ENCODE measurements at places on chromosomes 7 and 10.

DNA sequence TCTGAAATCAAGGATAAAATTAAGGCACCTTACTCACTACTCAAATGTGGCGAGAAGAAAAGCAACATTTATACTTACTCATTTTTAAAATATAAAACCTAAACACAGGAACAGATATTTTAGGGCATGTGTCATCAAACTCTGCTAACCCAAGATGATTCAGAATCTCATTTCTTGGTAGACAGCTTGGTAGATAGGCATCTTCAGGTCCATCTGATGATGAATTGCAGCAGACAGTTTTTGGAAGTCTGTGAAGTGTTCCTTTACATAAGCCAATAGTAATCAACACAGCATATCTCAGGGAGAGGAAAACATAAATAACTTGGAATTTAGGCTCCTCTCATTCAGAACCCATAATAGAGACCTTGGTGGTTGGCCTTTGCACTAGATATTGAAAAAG lies 3.4 kb downstream of the HIPK2 start:
- DNase-seq: no peak

DNA sequence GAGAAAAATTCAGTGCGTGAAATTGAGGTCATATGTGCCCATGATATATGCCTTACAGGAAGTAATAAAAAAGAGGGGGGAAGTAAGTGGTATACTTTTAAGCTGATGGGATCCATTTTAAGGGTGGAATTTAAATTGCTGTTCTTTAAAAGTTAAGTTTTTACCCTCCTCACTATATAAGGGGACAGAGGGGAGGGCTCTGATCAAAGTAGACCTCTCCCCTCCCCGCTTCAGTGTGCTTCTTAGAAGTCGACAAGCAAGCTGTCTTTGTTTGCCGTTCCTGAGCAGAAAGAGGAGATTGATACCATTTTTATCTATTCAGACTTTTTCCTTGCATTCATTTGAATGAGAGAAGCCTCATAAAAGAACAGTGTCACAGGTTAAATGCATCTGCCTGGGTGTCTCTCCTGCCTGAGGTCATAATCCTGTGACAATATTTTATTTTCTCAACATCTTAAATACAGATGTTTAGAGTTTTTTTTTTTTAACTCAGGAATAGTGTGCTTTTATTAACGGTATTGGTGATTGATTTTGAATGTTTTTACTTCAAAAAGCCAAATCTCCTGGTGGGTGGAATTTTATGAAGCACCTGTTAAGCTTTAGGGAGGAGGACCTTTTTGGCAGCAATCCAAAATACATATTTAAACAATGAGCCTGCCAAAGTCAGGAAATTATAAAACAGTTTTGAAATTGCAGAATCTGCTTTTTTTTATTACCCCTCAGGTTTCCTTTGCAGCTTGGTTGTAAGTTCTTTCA lies 141.7 kb downstream of the KAT6B start:
- DNase-seq: no peak

DNA sequence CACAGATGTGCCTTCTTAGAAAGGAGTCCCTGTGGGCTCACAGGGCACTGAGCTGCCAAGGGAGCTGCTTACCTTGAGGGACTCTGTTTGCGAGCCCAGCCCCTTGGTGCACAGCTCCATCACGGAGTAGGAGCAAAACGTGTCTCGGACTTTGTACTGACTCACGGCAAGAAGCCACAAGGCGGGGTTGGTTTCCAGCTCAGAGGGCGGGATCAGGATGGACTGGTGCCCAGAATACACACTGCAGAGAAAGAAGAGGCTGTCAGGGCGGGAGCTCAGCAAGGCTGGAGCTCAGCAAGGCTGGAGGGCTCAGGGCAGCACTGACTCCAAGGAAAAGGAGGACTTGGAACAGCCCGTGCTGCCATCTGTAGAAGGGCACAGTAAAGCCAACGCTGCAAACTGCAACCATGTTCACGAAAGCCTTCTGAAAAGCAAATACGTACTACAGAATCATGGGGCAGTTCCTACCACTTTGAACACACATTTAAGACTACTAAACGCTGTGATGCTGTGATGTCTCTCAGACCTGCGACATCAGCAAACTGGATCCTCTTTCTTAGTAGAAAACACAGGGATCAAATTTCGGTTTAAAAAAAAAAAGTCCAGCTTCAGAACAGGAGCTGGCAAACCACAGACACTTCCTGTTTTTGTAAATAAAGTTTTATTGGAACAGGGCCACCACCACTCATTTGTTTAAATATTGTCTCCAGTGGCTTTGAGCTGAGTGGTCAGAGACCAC lies 194.3 kb downstream of the ZMYND11 start:
- no peak for DNase-seq

GRCh38 chr10:35217455-35217854 lies 90.8 kb downstream of the CREM start:
- no peak for DNase-seq

DNA sequence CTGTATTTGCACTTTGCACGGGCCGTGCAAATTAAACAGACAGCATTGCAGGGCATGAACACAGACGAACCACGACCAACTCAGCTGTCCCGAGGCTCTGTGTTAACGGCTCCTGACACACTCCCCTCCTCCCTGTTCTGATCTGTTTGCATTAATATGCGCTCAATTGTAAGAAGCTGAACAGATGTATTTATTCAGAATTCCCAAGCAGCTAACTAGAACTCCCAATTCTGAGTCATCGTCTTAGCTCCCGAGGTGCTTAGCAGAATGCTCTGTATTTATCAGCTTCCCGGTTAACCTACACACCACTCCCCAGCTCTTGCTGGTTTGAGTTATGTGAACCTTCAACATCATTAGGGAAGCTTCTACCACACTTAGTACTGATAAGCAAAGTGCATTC lies 286.4 kb downstream of the PTPRN2 start:
- no peak for DNase-seq

- DNase-seq: no peak
Observed at GRCh38 chr10:9965341-9965740, 1052.3 kb upstream of the CELF2 start.

DNA sequence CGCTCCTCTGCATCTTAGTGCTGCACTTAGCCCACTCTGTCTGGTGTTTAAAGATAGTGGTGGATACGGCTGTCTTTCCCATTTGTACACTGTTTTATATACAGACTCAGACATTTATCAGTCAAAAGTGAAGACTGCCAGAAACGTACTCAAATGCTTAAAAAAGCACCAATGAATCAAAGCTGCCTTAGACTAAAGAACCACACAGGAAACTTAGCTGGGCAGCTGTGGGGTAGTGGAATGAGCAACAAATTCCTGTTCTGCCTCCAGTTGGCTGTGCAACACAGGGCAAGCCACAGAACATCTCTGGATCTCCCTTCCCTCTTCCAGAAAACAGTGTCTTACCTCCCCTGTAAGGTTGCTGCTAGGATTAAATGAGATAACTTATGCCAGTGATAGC lies 76.0 kb downstream of the ATXN7L1 start:
- peak; percentile 20 for DNase-seq

GRCh38 chr10:13705526-13706174 lies 118.9 kb downstream of the PRPF18 start:
- no peak for DNase-seq

DNA sequence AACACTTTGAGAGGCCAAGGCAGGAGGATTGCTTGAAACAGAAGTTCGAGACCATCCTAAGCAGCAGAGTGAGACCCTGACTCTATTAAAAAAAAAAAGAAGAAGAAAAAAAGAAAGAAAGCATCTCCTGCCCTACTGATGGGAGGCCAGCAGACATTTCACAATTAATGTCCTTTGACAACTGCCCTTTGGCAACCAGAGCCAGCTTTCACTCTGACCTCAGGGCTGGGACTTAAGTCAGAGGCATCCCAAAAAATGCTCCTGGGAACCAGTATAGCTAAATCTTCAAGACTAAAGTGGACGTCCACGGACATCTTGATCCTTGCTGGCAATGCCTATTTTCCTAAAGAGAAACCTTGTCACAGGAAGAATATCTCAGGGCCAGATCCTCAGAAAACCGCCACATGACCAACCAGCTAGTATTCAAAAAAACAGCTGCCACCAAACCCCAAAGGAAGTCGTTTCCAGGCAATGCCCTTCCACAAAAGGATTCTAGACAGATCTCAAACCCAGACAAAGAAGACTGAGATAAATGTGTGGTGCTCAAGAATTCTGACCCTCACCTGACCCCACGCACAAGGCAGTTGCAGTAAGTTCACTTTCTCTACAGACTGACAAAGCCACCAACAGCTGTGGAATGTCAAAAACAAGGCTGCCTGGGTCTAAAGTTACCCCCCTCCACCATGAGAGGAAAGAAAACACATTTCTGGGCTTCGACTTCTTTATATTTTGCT lies 18.4 kb downstream of the GFRA1 start:
- DNase-seq: no peak

GRCh38 chr10:108544500-108545120 lies 1378.7 kb downstream of the XPNPEP1 start:
- DNase-seq: peak; percentile 44

GRCh38 chr7:116671681-116672595 lies at the start of gene MET:
TSS of gene MET (plus strand) at chr7:116672196. CDS start at chr7:116699085, 26,889 bp downstream.
- peak; percentile 48 for DNase-seq

- DNase-seq: no peak
Observed at GRCh38 chr10:112202076-112202475, 18.5 kb upstream of the GPAM start.
